GM12878 (cell line): ENCODE measurements at places on chromosomes 4 and X.

GRCh38 chr4:87399148-87399547 is 8.2 kb upstream of the HSD17B11 start:
- H3K27me3 ChIP-seq = no peaks in the 10 kb centered on the region
- no peak overlapping the region for H3K27ac ChIP-seq
- DNase-seq = no peak
- H3K36me3 ChIP-seq = no peaks in the 10 kb centered on the region
- H3K4me1 ChIP-seq = no peaks in the 10 kb centered on the region

DNA sequence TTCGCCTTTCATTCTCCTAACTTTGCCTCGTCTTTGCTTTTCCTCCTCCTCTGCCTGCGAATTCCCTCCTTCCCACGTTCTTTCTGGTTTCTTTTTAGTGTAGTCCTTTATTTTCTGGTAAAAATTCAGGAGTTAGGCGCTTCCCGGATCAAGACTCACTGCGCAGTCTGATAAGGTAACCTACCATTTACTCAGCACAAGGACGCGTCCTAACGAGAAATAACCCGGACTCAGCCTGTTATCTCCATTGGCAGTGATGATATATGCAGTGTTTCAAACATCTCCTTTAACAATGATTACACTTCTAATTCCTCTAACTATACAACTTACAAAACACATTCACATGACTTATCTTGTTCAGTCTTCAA is 357 bp upstream of the ETNPPL start:
- no peaks in the 10 kb centered on the region for H3K36me3 ChIP-seq
- H3K27ac ChIP-seq = no peak overlapping the region
- no peak for DNase-seq
- no peaks in the 10 kb centered on the region for H3K4me1 ChIP-seq
- no peak overlapping the region for H3K4me3 ChIP-seq
- peaks cover 11% of the 10 kb centered on the region for H3K27me3 ChIP-seq

- no peak overlapping the region for H3K27ac ChIP-seq
- no peaks in the 10 kb centered on the region for H3K4me1 ChIP-seq
- no peak overlapping the region for H3K4me3 ChIP-seq
- no peak for DNase-seq
- H3K27me3 ChIP-seq = no peaks in the 10 kb centered on the region
Measured at GRCh38 chr4:181853881-181854511, 389.2 kb upstream of the TENM3 start.

DNA sequence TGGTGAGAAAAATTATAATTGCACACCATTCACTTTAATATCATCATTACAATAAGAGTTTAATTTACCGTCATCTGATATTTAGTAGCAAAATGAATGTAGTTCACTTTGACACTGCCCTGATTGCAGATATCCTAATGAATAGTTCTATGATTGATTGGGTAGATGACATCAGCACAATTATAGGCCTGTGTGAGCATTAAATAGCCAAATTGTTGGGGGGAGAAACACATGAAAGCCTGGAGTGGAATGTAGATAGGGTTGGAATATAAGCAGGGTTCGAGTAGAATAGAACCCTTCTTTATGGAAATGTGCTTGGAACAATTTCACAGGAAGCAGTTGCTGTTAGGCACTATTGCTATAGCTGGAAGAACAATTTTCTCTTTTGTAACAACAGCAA is 1526.2 kb downstream of the RPA4 start:
- H3K36me3 ChIP-seq = no peaks in the 10 kb centered on the region
- H3K27me3 ChIP-seq = no peaks in the 10 kb centered on the region
- no peak overlapping the region for H3K27ac ChIP-seq
